ENCODE measurements at places on chromosomes 16 and 17.

DNA sequence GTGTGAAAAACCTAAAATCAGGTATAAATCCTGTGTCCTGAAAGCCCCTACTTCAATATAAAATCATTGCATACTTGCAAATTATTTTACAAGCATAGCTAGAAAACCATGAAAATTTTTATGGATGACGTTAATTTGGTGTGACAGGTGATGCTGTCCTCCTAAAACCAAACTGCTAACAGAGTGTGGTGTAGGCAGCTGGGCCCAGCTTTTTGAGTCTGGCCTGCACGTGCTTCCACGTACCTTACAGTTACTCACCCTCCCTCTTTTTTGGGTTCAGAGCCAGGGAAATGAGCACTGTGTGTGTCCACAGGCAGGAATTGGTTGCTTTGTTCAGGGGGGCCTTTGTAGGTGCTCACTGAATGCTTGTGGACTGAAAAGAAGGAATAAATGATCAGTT lies 36.4 kb downstream of the CLEC16A start:
- DNase-seq: no peak

DNA sequence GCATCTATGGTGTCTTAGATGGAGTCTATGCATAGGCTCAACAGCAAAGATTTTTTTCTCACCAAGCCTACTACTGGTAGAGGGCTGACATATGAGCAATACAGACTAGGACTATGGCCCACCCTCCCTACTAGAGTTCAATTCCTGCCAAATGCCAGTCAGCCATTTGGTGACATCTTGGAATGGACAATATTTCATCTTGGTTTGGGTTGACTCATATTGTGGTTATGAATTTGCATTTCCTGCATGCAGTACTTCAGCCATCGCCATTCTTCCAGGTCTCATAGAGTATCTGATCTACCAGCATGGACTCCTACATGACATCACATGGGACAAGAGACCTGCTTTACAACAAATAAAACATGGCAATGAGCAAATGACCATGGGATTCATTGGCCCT lies 778.1 kb upstream of the SOX9 start:
- no peak for DNase-seq

GRCh38 chr17:66963909-66964771 lies at the start of gene CACNG4:
CACNG4 (plus strand) TSS chr17:66964707; CDS start chr17:66964912, 205 bp downstream.
- DNase-seq: no peak

DNA sequence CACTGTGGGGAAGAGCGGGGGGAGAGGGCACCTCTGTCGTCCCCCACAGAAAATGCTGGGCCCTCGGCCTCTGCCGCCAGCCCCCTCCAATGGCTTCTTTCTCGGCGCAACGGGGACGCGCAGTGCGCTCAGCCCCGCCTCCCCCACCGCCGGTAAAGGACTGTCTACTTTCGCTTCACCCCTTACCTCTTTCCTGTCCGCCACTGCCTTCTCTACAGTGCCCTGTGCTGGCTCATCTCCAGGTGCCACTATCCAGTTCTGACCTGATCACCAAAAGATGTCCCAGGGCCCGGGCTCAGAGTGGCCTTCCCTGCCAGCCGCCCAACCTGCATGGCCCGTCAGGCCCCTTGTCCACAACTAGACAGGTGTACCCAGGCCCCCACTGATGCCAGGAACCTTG lies 7.3 kb downstream of the ENDOV start:
- no peak for DNase-seq

GRCh38 chr17:41455236-41455635 lies 11.9 kb downstream of the KRT32 start:
- DNase-seq: no peak

DNA sequence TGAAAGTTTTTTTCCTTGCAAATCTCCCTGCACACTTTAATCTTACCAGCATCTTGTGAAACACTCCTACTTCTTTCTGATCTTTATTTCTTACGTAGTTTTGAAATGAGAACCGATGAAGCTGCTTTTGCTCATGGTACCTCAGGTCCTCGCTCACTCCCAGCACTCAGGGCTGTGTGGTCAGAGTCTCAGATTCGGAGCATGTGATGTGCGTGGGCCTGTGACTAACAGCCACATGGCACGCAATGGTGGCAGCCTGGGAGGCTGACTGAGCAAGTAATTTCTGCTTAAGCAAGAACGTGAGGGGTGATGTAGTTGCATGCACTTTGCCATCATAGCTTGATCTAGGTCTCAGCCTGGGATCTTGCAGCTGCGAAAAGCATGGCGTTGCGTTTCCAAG lies 624.3 kb downstream of the MAF start:
- no peak for DNase-seq

DNA sequence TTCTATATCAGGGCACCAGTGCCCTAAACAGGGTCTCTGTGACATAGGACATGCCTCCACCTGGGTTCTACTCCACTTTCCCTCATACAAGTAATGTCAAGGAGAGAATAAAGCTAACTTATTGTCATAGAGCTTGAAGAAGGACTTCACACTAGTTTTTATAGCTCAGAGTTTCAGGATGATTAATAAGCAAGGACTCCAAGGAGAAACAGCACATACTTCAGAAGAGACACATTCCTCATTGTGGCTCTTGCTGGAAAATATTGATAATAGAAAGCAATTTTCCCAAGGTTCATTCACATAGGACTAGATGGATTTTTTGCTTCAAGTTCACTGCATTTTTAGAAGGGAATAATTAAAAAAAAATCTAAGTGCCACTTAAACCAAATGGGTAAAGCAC lies 133.3 kb downstream of the CA10 start:
- no peak for DNase-seq

DNA sequence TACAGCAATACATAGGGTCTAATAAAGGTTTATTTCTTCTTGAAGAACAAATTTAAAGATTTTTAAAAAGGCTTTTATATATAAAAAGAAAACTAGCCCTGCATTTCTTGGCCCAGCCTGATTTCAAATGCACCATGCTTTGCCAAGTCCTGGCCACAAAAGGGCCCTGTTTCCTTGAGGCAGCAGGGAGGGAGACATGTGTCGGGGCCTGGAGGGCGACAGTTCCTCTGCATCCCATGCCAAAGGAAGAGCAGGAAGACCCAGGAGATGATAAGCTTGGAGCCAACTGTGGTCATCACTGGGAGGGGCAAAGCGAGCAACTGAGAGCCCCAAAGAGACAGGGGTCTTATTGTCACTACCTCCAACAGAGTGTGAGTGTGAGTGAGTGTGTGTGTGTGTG lies 571.5 kb upstream of the PSMD7 start:
- no peak for DNase-seq

DNA sequence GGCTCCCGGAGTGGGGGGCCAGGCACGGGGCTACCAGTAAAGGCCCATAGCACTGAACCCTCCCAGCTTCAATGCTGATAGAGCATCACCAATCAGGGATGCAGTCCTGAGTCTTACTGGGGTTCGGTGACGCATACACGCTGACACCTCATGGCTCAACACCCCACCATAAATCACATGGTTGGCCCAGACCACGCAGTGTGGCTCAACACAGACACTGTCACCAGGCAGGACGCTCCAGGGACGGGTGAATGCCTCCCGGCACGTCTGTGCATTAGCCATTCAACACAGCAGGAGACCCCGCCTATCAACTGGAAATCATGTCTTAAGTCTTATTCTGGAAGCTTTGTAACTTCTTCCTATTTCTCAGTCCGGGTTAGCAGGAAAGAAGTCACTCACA lies 35.0 kb downstream of the NECAB2 start:
- no peak for DNase-seq

- no peak for DNase-seq
Measured at GRCh38 chr17:74865504-74866197, 6.0 kb upstream of the GRIN2C start.

DNA sequence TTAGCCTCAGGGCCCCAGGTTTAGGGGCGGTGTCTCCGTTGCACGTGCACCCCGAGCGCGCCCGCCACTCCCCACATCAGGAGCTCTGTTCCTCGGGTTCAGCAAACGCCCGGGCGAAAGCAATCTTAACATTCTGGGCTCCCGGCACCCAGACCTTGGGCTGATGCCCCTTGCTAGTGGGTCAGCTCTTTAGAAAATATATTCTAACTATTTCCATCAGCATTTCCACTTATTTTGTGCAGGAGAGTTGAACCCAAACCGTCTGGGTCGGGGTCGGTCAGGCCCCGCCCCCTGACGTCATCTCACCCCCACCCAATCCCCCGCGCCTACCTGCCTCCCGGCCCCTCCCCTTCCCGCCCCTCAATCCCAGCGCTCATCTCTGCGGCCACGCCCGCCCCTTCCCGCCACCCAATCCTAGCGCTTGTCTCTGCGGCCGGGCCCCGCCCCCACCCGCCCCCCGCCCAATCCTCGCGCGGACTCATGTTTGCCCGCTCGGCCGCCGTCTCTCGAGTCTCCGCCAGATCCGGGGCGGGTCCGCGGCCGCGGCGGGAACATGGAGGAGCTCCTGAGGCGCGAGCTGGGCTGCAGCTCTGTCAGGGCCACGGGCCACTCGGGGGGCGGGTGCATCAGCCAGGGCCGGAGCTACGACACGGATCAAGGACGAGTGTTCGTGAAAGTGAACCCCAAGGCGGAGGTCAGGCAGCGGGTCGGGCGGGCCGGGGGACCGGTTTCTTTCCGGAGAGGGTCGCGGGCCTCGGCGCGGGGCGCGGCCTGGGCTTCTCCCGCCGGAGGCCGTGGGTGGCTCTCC lies at the start of gene FN3KRP:
TSS of gene FN3KRP (plus strand) at position 504 of the 808 bp plus-strand sequence. CDS start at position 554, 50 bp downstream.
- DNase-seq: peak; percentile 93

- peak; percentile 24 for DNase-seq
Measured at GRCh38 chr16:81633147-81633619, 145.9 kb upstream of the PLCG2 start.

DNA sequence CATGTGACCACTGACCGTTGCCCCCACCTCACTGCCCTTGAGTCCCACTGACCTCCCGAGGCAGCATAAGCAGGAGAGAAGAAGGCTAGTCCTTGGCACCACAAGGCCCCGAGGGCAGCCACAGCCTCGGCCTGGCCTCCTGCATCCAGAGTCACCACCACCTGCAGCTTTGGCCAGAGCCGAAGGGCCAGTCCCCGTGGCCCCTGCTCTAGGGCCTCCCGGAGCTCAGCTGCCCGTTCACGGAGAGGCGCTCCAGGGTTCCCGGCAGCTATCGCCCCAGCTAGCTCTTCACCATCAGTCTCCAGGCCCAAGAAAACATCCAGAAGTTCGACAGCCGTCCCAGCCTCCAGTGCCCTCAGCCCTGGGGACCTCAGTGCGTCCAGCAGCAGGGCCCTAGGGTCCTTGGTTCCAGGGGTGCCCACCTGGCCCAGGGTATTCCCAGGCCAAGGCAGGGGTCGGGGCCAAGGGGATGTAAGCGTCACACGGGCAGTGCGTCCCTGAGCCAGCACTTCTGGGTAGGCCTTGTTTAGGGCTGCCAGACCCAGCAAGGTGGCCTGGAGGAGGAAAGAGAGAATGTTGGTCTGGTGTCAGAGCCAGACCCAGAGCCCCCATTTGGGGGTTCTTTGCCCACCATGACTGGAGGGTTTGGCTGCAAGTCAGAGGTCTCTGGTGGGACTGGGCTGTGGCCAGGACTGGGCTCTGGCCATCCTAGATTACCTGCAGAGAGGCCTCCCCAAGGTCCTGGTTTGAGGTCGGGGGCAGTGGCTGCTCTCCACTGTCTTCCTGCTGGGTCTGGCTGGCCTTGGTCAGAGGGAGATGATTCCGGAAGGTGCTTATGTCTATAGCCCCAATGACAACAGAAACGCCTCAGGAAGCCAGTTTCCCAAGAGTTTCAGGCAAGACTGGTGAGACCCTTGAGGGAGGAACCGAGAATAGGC lies 1.8 kb downstream of the GHDC start:
- no peak for DNase-seq

- no peak for DNase-seq
Measured at GRCh38 chr17:51189628-51190027, 23.4 kb downstream of the NME2 start.

DNA sequence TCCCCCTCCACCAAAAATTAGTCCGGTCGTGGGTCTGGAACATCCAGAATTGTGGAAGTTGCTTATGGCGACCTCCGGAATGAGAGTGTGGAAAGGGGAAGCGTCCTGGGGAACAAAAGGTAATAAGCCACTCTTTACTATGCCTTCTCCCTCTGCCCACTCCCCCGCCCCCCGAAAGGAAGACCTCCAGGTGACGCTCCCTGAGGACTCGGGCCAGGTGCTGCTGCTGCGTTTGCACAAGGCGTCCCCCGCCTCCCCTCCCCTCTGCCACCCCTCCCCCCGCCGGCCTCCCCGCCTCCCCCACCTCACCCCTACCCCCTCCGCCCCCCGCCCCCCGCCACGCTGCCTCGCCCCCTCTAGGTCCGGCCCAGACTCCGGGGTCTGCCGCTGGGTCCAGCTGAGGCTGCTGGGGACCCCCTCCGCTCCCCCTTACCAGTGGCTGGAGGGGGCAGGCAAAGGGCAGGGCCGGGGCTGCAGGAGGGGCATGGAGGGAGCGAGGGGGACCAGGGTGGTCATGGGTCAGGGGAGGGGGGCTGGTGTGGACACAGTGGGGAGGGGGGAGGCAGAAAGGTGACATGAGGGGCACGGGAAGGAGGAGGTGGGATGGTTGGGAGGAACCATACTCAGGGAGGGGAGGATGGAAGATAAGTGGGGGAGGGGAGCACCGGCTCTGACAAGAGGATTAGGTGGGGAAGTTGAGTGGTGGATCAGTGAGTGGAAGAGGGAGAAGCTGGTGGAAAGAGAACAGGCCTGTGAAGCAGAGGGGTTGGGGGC lies 23.6 kb downstream of the ALOX12B start:
- no peak for DNase-seq

GRCh38 chr16:69133373-69133954 lies 1.0 kb downstream of the UTP4 start:
- no peak for DNase-seq

DNA sequence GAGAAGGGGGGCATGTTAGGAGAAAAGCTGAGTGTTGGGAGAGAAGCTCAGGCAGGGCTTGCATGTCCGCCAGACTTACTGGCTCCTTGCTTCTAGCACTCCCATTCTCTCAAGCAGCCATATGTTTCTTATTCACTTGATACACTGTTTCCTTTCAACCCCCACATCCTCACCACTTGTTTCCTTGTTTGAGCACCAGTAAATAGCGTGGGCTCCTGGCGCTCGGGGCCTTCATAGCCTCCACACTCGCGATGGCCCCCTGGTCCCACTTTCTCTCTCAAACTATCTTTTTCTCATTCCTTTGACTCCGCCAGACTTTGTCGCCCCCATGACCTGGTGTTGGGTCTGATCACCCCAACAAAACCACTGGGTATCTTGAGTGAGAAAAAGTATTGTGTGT lies 16.6 kb downstream of the ATP5PD start:
- no peak for DNase-seq

- DNase-seq: no peak
Measured at GRCh38 chr16:64278196-64278595, 843.7 kb downstream of the CDH11 start.

GRCh38 chr17:28544402-28545140 lies 7.9 kb downstream of the UNC119 start:
- no peak for DNase-seq

DNA sequence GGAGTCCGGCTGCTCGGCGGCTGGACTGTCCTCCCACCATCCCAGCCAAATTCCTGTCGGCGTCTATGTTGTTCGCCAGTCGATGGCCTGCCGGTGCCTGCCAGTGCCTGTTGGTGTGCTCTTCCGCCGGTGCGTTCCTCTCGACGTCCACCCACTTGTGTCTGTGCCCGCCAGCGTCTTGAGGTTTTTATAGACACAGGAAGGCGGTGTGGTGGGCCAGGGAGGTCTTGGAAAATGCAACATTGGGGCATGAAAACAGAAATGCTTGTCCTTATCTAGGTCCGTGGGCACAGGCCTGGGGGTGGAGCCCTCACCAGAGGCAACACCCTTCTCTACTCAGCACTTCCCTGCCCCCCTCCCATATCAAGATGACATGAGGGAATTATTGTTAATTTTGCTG lies 167.8 kb downstream of the IRF8 start:
- no peak for DNase-seq

All from activated T-cell treated with anti-CD3 and anti-CD28 coated beads for 1 hour (primary cell).